ENCODE measurements at places on chromosomes 1 and 21.
A peak's percentile ranks its signal among the peaks of the same experiment; 100 is the strongest.

DNA sequence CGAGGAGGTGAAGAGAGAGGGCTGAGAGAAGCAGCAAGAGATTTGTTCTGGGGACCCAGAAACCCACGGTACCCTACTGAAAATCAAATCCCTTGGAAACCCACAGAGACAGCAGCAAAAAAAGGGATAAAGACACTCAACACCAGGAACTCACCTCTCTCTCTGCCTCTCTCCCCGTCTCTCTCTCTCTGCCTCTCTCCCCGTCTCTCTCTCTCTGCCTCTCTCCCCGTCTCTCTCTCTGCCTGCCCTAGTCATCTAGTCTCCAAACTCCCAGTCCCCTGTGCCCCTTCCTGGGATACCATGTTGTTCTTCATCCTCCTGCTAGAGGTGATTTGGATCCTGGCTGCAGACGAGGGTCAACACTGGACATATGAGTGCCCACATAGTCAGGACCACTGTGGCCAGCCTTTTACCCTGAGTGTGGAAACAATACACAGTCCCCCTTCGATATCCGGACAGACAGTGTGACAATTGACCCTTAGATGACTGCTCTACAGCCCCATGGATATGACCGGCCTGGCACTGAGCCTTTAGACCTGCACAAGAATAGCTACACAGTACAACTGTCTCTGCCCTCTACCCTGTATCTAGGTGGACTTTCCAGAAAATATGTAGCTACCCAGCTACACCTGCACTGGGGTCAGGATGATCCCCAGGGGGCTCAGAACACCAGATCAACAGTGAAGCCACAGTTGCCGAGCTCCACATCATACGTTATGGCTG lies 9.8 kb upstream of the ALDH9A1 start:
- DNase-seq, result no peak

GRCh38 chr1:50930193-50930592 lies 29.9 kb downstream of the FAF1 start:
- DNase-seq, result no peak

GRCh38 chr1:150995896-150996295 lies 10.8 kb downstream of the MINDY1 start:
- DNase-seq, result peak; percentile 45

DNA sequence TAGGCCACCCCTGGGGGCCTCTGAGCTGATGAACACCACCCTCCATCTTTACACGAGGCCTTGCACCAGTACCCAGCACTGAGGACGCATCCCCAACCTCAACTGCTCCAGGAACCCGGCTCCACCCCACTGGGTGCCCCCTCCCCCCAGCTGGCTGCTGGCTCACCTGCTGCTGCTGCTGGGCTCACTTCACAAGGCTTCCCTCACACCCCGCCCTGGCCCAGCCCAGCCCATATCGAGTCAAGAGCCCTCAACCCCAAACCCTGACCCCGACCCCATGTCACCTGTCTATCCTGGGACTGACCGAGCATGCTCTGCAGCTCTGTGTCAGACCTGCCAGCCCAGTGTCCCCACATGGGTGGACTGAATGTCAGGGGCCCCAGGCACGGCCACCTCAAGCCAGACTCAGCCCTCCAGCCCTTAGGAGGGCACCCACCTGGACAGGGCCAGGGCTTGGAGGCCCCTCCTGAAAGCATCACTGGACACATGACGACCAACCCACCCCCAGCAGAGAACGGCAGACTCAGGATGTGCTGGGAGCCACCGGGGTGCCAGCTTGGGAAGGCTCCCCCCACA lies 21.4 kb downstream of the WNT9A start:
- no peak for DNase-seq

DNA sequence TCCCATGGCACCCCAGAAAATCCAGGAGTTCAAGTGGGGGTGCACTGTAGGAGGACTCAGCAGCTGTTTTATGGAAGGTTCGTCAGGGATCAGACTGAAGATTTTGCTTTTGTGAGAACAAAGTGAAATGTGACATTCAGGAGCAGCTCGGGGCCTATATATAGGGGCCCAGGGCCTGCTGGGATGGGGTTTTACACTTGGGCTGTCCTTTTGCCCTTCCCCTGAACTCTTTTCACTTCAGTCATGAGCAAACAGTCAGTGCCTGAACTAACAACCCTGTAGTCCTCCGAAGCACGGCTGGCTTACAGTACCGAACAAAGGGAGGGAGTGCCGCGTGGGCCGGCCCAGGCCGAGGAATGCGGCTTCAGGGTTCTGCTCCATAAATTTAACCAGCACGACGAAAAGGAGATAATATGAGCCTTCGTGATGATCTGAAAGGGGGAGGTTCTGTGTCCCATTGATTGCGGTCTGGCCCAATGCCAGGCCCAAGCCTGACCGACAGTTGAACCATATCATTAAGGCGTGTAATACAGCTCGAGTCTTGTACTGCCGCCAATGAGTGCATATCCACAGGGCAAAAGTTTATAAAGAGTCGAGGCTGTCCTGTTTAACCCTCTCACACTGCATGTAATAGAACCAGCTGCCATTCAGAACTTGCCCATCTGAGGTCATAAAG lies 139.9 kb downstream of the DHRS3 start:
- peak; percentile 15 for DNase-seq

GRCh38 chr1:16367968-16368890 lies 1.2 kb downstream of the SZRD1 start:
- DNase-seq, result peak; percentile 50

GRCh38 chr21:46219591-46220239 lies 8.9 kb downstream of the LSS start:
- DNase-seq, result no peak

- DNase-seq, result no peak
These were observed 3.9 kb upstream of the CLCA1 start for GRCh38 chr1:86464819-86465218.

- DNase-seq, result no peak
These were observed 123.4 kb upstream of the FOXD3 start for GRCh38 chr1:63198871-63199394.

DNA sequence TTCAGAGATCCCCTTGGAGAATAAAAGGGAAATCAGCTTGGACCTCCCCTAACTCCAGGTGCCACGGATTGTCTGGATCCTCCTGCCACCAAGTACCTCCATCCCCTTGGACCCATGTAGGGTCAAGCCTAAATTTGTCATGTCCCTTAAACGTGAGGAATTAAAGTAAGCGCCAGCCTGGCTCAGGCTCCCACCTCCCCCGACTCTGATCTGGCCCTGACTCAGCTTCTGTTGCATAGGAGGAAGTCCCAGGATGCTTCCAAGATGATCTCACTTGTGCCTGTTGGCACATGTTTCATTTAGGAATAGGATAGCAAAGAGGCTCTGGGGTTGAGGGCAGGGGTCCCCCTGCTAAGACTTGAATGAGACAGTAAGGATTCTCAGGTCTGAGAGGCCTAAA lies 231.9 kb upstream of the JUN start:
- peak; percentile 38 for DNase-seq

DNA sequence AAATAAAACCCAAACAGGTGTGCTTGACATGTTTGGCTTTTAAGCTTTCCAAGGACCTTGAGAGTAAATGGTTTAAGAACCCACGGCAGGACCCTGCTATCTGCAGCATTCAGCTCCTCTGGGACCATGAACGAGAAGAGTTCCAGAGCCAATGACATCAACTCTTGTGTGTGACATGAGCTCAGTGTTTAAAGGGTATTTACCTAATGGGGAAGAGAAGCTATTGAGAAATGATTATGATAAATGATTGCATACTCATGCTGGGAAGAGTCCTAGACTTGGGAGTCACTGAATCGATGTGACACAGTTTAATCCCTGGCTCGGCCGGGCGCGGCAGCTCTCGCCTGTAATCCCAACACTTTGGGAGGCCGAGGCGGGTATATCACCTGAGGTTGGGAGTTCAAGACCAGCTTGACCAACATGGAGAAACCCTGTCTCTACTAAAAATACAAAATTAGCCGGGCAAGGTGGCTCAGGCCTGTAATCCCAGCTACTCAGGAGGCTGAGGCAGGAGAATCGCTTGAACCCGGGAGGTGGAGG lies 55.4 kb downstream of the KANK4 start:
- no peak for DNase-seq

DNA sequence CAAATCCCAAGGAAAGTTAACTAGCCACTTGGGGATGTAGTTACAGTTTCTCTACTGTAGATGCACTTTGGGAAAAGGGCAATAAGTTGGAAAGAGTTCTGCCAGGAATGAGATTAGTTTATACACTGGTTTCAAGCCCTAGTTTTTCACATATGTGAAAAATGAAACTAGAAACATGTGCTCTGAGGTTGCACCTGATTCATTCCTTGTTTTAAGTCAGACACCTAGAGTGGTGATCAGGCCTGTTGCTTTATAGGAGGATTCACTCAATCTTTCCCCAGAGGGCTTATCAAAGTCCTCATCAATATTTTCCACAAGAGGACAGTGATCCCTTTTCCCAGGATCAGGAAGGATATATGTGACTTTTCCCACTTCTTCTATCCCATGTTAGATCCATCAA lies 515.9 kb upstream of the PKN2 start:
- no peak for DNase-seq

GRCh38 chr21:36021251-36021837 lies 39.0 kb downstream of the SETD4 start:
- no peak for DNase-seq

DNA sequence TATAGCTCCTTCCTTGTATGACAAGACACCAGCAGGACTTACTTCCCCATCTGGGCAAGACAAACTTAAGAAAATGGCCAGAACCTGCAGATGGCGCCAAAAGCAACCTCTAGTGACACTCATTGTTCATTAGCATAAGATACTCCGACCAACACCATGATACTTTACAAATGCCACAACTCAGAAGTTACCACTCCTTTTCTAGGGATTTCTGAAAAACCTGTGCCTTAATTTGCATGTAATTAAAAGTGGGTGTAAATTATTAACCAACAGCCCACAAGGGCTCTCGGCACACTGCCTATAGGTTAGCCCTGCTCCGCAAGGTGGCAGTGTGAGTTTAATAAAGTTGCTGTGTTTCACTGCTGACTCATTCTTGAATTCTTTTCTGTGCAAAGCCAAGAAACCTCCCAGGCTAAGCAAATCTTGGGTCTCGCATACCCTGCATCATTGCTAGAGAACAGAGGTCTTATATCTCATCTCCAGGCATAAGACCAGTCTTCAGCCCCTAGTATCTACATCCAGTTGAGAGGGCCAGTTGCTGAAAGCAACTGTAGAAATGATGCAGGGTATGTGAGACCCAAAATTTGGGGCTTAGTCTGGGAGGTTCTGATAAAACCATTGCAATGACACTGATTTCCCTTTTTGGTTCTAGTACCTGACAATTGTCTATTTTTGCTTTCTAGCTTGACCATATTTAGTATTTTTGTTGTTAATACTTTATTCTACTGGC lies 86.4 kb downstream of the FAF1 start:
- DNase-seq, result peak; percentile 85

- DNase-seq, result no peak
These were observed 28.8 kb downstream of the CYYR1 start for GRCh38 chr21:26544201-26544775.

GRCh38 chr1:98306517-98307089 lies 354.9 kb upstream of the SNX7 start:
- no peak for DNase-seq

- DNase-seq, result no peak
These were observed 318.5 kb upstream of the C1orf174 start for GRCh38 chr1:4218619-4219018.

DNA sequence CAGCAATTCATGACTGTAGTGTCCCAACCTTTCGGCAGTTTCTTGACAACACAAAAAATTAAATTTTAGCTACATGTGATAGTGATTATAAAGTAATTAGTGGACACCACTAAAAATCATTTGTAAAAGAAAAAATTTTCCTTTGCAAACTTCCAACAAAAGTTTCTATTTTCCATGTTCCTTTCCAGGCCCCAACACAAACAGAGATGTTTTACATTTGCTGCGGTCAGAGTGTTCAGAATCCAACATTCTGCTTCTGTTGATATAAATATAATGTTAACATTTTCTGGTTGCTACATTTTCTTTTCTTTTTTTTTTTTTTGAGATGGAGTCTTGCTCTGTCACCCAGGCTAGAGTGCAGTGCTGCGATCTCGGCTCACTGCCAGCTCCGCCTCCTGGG lies 54.9 kb upstream of the WLS start:
- no peak for DNase-seq

GRCh38 chr1:243742819-243743218 lies 107.2 kb downstream of the AKT3 start:
- DNase-seq, result no peak

GRCh38 chr1:170067253-170067819 lies 7.2 kb downstream of the KIFAP3 start:
- no peak for DNase-seq

GRCh38 chr1:1419363-1419812 lies 1.7 kb downstream of the ANKRD65 start:
- DNase-seq, result no peak

DNA sequence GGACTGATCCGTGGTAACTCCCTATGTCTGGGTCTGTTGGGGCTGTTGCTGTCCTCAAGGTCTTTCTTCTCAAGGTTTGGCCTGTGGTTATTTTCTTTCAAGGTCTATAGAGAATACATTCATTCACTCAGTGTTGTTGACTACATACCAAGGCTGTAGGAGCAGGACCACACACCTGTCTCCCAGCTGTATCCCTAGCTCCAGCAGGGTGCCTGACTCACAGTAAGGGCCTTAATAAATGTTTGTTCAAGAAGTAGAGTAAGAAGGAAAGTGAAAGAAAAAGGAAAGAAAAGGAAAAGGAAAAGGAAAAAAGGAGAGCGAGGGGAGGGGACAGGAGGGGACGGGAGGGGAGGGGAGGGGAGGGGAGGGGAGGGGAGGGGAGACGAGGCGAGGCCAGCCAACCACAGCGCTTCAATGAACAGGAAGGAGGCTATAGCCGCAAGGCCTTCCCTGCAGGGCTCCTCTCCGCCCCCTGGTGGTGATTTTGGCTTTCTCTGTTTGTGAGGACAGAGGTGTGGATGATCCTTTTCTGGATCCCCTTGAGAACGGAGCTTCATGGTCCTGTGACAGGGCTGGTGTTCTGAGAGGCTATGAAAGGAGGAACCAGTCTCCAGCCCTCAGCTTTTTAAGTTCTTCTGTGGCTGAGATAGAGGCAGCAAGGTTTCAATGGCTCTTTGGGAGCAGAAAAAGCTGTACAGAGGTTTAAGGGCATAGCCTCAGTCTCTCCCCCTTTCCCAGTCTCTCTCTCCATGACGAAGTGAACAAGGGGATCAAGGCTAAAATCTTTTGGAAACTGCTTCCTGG lies 30.6 kb upstream of the LCE5A start:
- DNase-seq, result peak; percentile 61
